ENCODE measurements at places on chromosomes 11 and 22.
A peak's percentile ranks its signal among the peaks of the same experiment; 100 is the strongest.

DNA sequence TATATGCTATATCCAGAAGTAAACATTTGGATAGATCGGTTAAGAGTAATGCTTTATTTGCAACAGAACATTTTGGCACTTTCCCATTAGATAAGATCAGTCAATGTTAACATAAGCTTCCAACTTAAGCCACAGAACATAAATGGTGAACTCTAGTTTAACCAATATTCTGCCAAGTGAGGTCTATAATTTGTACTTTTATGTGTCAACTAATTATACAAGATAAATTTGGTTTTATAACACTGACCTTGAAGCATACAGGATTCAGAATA lies 23.5 kb upstream of the BLID start:
- DNase-seq, result no peak

DNA sequence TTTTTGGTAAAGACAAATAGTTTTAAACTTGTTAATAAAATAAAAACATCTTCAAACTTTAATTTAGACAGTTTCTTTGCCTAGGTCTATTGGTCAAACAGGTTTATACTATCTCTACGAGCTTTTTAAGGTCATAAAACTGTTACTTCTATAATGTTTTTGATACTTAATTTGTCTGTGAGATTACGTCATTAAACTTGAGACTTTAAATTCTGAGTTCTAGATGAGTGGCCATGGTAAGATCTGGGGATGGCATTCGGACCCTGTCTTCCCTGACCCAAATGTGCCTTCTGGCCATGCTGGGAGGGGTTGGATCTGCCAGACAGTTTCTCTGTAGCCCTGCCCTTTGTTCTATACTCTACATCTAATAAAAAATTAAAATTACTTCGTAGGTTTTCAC lies 497.8 kb downstream of the TMEM135 start:
- DNase-seq, result no peak

- DNase-seq, result peak; percentile 84
These were observed at the start of gene OSBP2 for GRCh38 chr22:30694640-30695350. Gene OSBP2 (plus strand): TSS chr22:30694874. CDS start chr22:30694910, 36 bp downstream.

GRCh38 chr11:73217131-73217809 lies 811 bp upstream of the P2RY2 start:
- DNase-seq, result no peak

DNA sequence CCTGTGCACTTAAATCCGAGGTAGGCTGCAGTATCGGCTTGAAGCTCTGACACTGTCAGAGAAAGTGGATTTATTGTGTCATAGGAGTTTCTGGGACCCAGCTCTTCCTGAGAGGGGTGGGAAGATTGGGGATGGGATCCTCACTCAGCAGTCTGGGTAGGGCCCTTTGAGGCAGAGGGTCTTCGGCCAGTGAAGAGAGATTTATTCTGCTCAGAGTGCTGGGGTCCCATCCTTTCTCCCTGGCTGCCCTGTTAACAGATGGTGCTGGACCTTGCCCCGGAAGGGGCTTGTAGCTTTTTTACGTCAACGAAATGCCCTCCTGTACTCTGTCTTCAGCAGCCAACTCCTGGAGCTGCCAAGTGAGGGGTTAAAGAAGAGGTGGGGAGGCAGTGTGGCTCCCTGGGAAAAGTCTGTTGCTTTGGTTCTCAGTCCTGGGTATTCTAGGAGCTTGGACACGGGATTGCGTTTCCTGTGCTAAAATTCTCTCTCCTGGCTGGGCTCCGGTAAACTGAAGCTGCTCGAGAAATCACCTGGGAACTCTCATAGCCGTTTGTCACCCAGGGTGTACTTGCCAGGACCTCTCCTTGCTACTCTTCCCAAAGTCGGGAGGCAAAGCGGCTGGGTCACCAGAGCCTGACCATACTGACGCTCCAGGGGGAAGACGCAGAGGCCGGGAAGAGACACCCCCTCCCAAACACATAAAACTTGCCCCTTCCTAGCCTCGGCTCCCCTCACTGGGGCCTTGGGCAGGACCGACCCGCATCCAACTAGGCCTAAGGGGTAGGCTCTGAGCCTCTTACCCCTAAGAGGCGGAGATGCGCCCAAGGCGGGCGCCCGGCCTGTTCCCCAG lies 806 bp upstream of the SMDT1 start:
- DNase-seq, result no peak

DNA sequence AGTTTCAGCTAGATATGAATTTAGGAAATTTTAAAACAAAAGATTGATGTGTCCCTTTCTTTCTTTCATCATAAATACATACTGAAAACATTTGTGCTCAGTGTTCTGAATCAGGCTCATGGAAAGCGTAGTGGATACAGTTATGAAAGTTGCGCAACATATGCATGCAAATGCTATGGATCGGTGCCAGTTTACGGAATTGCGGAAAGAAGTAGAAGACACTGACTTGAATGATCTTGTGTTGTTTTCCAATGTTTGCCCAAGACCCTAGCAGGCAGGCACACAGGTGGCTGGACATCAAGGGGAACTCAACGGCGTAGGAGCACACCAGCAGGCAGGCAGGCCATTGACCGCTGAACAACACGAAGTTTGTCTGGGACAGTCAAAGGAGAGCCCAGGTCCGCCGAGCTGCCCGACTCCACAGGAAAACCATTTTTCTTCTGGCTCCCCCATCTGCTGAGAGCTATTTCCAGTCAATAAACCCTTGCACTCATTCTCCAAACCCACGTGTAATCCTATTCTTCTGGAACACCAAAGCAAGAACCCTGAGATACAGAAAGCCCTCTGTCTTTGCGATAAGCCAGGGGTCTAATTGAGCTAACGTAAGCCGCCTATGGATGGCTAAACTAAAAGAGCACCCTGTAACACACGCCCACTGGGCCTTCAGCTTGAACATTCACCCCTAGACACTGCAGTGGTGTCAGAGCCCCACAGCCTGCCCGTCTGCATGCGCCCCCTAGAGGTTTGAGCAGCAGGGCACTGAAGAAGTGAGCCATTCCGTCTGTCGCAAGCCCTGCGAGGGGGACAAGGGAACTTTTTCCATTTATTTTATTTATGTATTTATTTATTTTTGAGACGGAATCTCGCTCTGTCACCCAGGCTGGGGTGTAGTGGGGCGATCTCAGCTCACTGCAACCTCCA lies 7.4 kb upstream of the BIRC3 start:
- no peak for DNase-seq
